Putamen (tissue), 1 donor: ENCODE measurements at places on chromosomes 16 and 17.

- DNase-seq = no peak
Measured at GRCh38 chr17:45018848-45019711, 32.4 kb downstream of the DCAKD start.

DNA sequence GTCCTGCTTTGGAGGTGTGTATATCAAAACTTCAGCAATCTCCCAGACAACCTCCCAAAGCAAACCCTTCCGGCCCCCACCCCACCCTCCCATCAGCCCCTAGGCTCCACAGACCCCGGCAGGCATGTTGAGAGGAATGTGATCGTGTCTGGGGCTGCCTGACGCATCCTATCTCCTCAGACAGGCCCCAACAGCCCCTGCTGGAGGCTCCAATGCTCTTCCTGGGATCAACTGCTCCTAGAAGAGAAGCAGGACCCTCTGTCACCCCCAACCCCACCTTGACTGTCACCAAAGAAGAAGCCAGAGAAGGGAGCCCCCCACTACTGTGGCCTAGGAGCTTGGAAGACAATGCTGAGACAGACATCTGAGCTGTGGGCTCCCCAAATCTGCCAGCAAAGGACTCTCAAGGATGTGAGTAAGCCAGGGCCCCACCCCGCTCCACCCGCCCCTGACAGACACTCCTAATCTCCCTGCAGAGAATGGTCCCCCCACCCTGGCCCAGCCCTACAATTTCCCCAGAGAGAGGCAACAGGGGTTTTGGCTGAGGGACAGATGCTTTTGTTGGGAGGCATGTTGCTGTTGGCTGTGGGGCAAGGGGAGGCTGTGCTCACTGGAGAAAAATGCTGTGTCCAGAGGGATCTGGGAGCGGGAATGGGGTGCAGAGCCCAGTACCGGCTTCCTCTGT lies 1.6 kb upstream of the KRT14 start:
- DNase-seq = no peak

- DNase-seq = no peak
Measured at GRCh38 chr16:76195056-76195455, 82.1 kb upstream of the CNTNAP4 start.

GRCh38 chr17:42640121-42640520 lies 19.0 kb upstream of the TUBG2 start:
- no peak for DNase-seq

DNA sequence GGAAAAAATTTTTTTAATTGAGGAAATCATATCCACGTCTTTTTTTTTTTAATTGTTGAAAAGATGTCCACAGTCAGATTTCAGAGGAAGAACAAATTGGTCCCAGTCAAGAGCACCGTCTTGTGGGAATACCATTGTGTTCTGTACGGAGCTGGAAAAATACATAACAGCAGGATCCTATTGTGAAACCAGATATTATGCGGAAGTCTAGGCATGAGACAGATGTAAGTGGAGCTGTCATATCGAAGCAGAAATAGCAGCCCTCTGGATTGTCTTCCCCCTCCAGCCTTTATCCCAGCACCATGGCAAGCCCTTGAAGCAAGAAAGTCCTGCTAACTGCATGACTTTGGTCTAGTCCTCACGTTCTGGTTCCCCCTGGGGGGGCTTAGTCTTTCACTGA lies 391.6 kb upstream of the ASIC2 start:
- DNase-seq = no peak

DNA sequence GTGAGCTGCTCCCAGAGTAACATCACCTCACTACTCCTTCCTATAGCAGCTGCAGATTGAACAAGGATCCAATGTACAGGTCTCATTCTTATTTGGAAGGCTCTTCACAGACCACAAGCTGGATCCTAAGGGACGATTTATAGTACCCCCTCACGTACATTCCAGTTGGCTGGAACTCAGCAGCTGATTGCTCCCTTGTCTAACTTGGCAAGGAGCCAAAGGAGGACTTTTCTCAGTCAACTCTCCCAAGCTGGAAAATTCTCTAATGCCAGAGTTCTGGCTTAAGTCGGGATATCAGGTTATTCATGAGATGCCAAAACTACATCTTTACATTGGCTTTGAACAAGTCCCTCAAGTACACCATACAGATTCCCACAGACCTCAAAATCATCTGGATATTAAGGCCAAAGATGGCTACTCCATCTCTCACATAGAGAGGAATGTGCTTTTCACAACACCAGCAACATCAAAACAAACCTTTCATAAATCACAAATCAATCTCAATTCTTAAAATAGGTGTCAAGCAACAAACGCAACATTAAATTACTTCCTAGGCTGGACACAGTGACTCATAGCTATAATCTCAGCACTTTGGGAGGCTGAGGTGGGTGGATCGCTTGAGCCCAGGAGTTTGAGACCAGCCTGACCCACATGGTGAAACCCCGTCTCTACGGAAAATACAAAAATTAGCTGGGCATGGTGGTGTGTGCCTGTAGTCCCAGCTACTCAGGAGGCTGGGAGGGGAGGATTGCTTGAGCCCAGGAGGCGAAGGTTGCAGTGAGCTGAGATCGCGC lies 39.3 kb downstream of the SMG6 start:
- no peak for DNase-seq

DNA sequence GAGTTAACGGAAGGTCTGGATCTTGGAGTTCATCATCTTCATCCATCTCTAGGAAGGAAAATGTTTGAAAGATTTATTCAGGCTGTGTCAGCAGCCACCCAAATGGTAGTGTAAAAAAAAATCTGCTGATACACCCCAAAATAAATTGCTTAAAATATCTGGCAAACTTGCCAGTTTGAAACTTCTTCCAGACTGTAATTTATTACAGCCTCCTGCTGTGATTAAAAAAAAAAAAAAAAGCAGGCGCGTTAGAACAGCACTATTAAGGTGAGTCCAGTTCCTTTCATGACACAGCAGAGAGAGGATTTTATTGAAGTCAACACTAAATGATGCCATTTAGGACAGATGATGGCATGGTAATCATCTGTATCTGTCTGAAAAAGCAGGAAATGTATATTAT lies 140.6 kb upstream of the CORO6 start:
- no peak for DNase-seq

- DNase-seq = no peak
Measured at GRCh38 chr17:38701504-38702165, 3.4 kb upstream of the MLLT6 start.

- DNase-seq = no peak
Measured at GRCh38 chr16:72018470-72018869, 9.9 kb downstream of the DHODH start.

GRCh38 chr16:75175074-75175473 lies 26.8 kb downstream of the ZFP1 start:
- DNase-seq = no peak

GRCh38 chr17:2551928-2552327 lies 40.2 kb upstream of the METTL16 start:
- no peak for DNase-seq

DNA sequence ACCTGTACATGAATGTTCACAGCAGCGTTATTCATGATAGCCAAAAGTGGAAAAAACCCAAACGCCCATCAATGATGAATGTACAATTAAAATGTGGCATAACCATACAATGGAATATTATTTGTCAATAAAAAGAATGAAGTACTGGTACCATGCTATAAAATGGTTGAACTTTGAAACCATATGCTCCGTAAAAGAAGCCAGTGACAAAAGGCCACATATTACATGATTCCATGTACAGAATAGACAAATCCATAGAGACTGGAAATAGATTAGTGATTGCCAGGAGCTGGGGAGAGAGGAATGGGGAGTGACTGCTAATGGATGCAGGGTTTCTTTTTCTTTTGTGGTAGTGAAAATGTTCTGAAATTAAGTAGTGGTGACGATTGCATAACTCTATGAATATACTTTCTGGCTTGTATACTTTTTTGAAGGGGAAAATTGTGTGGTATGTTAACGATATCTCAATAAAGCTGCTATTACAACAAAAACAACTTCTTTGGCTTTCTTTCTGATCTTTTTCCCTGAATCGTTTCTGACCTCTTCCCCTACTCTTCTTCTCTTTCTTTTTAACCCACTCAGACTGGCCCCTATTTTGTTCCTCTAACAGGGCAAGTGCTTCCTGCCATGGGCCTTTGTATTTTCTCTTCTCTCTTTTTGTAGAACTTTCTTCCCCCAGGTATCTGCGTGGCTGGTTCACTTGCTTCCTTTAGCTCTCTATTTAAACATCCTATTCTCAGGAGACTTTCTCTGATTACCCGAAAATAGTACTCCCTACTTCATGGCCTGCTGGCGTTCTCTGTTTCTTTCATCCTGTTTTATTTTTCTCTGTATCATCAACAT lies 67.9 kb downstream of the FTO start:
- no peak for DNase-seq

GRCh38 chr16:47849736-47850135 lies 306.1 kb downstream of the ABCC12 start:
- DNase-seq = no peak

DNA sequence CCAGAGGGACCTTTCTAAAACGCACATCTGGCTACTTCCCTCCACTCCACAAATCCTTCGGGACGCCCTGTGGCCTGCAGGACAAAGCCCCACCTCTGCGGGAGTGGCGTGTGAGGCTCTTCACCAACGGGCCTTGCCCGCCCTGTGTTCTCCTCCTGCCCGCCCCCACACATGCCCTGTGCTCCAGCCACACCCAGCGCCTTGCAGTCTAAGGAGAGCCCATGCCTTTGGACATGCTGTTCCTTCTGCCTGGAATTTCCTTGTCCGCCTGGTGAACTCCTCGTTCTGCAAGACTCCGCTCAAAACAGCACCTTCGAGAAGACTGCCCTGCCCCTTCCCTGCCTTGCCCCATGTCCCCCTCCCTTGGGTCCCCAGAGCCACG lies 7.4 kb downstream of the ELOB start:
- no peak for DNase-seq

DNA sequence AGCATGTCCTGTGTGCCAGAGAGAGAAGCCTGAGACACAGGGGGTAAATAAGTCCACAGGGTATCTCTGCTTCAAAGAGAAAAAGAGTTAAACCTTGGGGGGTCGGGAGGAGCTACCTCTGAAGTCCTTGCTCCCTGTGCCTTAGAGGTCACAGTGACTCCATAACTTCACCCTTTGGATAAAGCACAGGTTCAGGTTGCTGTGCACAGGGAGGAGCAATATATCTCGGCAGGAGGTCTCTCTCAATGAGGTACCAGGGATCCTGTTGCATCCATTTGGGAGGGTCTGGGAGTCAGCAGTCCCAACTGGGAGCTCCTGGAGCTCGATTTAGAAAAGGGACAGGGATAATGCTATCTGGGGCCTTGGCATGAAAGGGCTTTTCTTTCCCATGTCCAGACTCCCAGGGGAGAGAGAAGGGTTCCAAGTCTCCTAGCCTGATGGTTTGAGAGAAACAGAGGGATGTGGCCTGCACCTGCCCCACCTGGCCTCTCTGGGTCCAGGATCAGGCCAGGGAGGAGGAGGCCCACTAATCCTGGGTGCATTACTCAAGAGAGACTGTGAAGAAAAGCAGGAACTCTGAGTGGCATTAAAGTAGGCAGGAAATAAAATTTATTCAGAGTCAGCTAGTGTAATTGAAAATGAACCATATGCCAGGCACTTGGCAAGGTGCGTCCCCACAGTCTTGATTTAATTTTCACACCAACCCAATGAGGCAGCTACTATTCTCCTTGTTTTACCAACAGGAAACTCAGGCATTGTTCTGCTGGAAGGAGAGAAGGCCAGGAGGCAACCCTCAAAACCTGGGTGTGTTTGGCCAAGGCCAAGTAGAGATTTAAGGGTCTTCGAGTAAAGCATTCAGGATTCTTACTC lies 40.7 kb downstream of the CUEDC1 start:
- no peak for DNase-seq

DNA sequence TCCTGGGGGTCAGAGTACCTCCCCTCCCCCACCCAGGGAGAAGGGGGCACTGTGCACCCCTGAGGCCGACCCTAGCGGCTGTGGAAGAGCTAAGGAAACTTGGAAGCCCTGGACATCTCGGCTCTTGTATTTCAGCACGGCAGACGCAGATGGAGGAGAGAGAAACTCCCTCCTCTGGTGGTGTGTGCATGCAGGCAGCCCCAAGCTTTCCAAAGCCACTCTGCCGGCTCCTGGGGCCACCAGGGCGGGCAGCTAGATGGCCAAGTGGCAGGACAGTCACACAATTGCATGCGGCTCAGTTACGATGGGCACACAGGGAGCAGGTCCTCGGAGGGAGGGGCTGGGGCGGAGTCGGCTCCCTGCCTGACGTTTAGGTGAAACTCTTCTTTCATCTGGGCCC lies 195.5 kb downstream of the RBFOX3 start:
- DNase-seq = no peak

DNA sequence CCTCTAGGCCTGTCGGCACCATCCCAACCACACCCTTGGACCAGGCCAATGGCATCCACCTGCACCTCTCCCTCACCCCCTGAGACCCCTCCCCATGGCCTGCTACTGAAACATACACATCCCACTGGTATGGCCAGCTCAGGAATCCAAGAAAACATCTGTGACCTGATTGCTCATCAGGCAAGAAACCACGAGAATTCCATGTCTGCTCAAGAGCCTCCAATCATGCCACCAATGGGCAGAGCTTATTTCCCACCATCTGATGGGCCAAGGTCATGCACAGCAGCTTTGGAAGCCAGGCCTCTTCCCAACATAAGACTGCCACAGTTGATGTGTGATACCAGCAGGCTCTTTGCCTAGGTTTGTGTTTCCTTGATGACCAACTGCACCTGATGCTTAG lies 190.1 kb downstream of the C16orf78 start:
- DNase-seq = no peak

- DNase-seq = no peak
Measured at GRCh38 chr17:77622647-77623046, 335.9 kb upstream of the TNRC6C start.

GRCh38 chr16:25034911-25035310 lies 19.7 kb upstream of the ARHGAP17 start:
- no peak for DNase-seq

- no peak for DNase-seq
Measured at GRCh38 chr17:59406808-59407381, 75.4 kb downstream of the YPEL2 start.

GRCh38 chr16:11231367-11231970 lies 24.5 kb downstream of the SOCS1 start:
- DNase-seq = no peak

DNA sequence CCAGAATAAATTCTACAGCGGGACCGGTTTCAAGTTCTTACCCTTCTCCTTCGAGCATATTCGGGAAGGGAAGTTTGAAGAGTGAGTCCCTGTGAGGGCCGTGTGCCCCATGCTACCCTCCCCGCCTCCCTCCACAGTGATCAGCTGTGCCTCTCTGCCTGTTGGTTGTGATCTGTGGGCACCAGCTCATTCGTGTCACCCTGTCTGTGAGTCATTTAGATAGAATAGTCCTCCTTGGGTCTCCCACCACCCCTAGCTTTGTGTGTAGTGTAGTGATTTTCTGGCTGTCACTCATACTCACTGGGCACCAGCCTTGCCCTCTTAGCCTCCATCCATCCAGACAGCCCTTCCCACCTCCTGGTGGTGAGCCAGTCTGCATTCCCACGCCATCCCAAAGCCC lies 15.0 kb upstream of the NAGLU start:
- no peak for DNase-seq

GRCh38 chr16:89575247-89576152 lies at the start of gene CPNE7:
Gene CPNE7, plus strand, starts transcription at chr16:89575758. Its CDS starts 140 bp downstream, at chr16:89575898.
- DNase-seq = no peak
